ENCODE measurements at places on chromosomes 2 and 18.
A peak's percentile ranks its signal among the peaks of the same experiment; 100 is the strongest.

- no peak for DNase-seq
These were observed 471.6 kb downstream of the MBD2 start for GRCh38 chr18:53752781-53753367.

DNA sequence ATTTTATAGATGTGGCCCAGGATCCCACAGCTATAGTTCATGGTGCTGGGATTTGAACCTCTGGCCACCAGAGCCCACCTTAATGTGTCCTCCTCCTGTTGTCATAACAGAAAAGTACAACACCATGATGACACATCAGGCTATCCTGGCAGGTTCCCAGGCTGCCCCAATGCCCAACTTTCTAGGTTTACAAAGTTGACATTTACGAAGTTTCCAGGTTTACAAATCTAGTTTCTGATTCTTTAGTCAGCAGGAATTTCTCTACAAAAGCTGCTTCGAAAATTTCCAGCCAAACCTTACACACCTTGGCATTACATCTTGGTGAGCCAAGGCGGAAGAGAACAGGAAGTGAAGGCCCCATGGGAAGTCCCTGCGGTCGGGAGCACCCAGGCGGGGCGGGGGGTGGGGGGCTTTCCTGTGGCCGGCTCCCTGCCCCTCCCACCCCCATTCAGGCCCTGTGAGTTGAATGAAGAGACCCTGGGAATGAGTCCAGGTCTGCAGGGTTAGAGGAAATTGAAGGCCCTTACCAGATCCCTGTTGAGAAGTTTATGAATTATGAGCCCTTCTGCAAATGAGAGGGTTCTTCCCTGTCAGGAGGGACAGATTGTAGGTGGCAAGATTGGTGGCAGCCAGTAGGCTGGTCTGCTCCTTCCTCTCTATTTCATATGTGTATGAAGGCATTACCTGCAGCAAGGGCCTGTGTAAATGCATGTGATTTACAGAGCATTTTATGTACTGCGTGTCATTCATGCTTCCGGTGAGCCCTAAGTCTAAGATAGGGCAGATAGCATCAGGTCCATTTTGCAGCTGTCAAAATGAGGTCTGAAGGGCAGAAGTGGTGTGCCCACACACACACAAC lies 11.1 kb upstream of the IL1RN start:
- peak; percentile 84 for DNase-seq

GRCh38 chr2:54946220-54946805 lies 103.9 kb downstream of the RTN4 start:
- DNase-seq: no peak

DNA sequence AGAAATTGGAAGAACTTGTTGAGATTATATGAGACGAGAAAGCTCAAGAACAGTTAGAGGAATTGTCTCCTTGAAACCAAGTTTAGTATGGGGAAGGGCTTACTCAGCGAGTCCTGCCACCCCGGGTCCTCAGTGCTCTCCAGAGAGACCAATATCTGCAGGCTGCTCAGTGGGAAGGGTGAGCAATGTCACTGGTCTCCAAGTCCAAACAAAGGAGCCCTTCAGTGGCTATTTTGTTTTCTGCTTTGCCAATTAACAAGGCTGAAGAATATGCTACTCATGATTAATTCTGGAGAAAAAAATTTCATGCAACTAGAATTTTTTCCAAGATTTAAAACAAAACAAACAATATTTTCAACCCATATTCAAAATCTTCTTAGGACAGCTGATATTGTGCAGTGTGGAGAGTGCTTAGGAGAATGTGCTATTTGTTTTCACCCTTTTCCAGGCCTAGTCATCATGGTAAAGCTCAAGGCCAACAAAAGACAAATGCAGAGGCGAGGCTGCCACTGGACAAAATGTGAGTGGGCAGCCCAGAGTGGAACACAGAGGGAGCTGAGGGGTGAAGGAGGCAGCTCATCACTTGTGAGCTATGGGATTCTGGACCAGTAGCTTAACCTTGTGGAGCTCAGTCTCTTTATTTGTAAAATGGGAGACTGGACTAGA lies 83.8 kb upstream of the TMEM17 start:
- no peak for DNase-seq

DNA sequence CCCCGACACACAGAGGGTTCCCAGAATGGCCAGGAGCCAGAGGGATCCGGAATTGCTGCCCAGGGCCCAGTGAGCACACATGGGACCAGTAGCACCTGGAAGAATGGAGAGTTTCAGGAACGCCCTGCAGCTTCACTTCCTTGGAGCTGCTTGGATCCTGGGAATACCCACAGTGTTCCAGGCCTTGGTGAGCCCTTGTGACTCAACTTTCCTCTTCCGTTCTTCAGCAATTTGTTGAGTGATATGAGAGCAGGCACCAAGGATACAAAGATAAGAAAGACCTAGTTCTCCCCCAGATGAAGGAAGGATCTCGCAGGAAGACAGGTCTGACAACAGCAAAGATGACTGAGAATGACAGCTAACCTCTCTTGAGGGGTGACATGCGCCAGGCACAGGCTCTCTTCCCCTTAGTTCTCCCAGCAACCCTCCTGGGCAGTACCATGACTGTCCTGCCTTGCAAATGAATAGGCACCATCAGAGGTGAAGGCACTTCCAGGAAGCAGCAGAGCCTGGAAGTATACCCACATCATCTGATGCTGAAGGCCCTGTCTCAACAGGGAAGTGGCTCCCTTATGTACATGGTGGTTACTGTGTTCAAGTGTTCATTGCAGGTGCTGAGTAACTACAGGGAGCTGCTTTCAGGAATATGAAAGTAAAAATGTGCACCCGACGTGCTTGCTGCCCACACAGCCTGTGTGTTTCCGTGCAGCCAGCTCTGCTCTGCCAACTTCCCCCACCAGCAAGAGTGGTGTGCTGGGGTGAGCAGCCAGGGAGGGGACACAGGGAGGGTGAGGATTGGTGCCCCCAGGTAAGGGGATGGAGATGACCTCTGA lies 116.2 kb downstream of the STPG4 start:
- DNase-seq: peak; percentile 66

- no peak for DNase-seq
These were observed 77.7 kb upstream of the FBXO11 start for GRCh38 chr2:47984041-47984440.

All from suppressor macrophage treated with lipopolysaccharide for 1 hour (primary cell).